Kasumi-1 (cell line): ENCODE measurements at places on chromosomes 1 and 21.
A peak's percentile ranks its signal among the peaks of the same experiment; 100 is the strongest.

- DNase-seq = no peak
These were observed 89.2 kb upstream of the POU3F1 start for GRCh38 chr1:38135625-38136414.

DNA sequence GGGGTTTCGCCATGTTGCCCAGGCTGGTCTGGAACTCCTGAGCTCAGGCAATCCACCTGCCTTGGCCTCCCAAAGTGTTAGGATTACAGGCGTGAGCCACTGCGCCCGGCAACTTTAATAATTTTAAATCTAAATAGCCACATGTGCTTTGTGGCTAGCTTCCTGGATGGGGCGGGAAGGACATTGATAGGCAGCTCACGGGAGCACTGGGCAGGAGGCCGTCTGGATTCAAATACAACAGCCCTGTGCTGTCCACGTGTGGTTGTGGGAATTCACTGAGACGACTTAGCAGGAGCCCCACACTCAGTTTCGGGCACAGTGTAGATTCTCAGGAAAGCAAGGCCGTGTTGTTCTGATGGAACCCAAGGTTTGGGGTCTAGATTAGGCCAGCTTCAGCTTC, 177.1 kb downstream of the ETS2 start:
- DNase-seq = no peak

- DNase-seq = peak; percentile 93
These were observed 21.9 kb upstream of the IVNS1ABP start for GRCh38 chr1:185338719-185339622.

DNA sequence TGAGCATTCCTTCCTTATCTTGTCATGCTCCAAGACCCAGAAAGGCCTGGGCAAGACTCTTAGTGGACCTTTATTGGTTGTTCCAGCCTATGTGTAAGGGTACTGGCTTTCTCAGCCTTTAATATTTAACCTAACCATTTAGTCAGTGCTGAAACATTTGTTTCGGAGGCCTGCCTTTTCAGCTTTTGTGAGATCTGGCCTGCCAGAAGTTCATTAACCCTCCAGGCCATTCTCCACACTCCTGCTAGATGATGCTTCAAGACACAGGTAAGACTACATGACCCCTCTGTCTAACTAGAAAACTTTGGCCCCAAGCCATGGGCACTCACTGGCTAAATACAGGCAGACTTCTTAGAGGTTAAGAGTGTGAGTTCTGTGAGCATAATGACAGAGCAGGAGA, 138.4 kb upstream of the ZP4 start:
- DNase-seq = no peak

- no peak for DNase-seq
These were observed 41.5 kb downstream of the NCAM2 start for GRCh38 chr21:21039624-21040170.

DNA sequence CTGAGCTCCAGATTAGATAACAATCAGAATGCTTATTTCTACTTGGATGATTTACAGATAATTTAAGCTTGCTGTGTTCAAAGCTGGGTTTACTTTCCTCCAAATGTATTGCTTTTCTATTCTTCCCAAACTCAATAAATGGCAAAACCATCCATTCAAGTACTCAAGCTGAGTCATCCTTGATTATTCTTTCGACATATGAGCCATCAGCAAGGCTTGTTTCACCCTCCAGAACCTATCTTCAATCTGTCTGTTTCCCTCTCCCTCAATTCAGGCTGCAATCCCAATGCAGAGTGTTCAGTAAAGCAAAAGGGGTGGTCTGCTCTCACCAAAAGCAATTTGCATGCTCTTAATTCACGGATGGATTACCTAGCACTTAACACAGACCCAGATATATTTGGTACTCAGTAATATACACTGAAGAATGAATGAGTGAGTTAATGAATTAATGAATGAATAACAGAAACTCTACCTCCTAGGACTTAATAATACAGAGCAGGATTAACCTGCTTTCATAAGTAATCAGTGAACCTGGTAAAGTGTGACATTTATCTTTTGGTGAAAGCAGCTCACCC, 41.9 kb downstream of the DDR2 start:
- DNase-seq = no peak

GRCh38 chr1:68197891-68198290, 34.4 kb downstream of the WLS start:
- no peak for DNase-seq

DNA sequence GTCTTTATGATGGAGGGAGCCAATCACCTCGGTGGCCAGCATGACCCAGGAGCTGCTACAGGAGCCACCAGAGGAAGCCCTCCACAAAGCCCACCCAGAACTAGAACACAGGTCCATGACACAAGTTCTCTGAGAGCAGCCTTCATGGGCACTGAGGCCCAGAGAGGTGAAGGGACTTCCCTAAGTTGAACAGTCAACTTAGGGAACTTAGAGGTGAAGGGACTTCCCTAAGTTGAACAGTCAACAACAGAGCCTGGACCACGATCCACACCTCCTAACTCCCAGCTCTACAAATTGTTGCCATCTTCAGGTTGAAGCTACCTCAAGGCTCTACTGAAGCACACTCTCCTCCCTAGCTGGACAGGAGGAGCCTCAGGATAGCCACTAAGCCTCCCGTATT, 132.7 kb downstream of the CCDC185 start:
- no peak for DNase-seq

- DNase-seq = no peak
These were observed 55.8 kb upstream of the LDLRAP1 start for GRCh38 chr1:25487628-25488027.

GRCh38 chr21:44566403-44566802, 7.1 kb upstream of the KRTAP10-4 start:
- DNase-seq = peak; percentile 45

DNA sequence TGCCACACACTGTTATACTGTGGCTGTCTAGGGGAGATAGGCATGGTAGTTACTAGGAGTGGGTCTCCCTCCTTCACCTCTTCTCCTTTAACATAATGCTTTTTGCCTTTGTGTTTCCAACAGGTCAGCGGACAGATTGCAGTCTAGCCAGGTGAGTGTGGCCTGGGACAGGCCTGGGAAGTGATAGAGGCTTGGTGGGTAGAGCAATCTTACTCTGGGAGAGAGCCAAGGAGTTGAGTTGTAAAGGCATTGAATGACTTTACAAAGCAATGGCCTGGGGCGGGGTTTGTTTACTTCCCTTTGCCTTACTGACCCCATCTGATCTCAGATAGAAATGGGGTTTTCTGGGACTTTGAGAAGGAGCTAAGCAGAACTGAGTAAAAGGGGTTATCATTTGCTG, 51.0 kb upstream of the IKBKE start:
- DNase-seq = no peak

GRCh38 chr1:147919896-147920295, 8.3 kb upstream of the GPR89B start:
- no peak for DNase-seq

DNA sequence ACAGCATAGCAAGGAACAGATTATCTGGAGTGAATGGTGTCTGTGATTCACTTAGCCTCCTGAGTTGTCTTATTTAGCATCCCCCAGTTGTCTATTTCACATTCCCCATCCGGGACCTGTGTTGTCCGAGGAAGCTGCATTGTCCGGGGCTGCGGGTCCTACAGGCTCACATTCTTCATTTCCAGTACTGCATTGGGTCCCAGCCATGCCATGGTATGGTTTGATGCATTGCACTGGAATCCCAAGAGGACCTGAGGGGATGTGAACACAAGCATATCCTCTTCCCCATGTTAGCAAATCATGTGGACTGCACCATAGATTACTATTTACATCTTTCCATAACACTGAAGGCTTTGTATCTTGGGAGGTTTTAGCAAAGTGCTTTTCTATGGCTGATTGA, 48.2 kb upstream of the PRELP start:
- no peak for DNase-seq

DNA sequence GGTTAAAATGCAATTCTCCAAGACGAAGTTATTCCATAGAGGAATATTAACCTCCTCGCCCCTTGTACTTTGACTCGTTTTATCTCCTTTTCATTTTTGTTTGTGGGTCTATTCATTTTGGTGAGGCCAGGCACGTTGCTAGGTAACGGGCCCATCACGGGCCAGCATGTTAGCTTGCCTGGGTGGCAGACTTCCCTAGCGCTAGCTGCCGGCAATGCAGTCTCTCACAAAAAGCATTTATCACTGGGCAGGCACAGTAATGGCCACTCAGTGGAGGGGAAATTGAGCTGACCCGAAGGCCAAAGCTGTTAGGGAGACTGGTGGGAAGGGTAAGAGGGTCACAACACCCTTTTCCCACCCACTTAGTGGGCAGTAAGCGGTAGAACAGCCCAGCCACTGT, 234.4 kb upstream of the FOXD3 start:
- no peak for DNase-seq

GRCh38 chr1:220717800-220718640, 27.9 kb downstream of the C1orf115 start:
- no peak for DNase-seq

GRCh38 chr1:76508871-76509270, 358.4 kb upstream of the ST6GALNAC5 start:
- no peak for DNase-seq

GRCh38 chr1:235995511-235995910, 69.4 kb downstream of the NID1 start:
- no peak for DNase-seq

GRCh38 chr1:2330519-2331199, 60.7 kb downstream of the MORN1 start:
- DNase-seq = no peak

DNA sequence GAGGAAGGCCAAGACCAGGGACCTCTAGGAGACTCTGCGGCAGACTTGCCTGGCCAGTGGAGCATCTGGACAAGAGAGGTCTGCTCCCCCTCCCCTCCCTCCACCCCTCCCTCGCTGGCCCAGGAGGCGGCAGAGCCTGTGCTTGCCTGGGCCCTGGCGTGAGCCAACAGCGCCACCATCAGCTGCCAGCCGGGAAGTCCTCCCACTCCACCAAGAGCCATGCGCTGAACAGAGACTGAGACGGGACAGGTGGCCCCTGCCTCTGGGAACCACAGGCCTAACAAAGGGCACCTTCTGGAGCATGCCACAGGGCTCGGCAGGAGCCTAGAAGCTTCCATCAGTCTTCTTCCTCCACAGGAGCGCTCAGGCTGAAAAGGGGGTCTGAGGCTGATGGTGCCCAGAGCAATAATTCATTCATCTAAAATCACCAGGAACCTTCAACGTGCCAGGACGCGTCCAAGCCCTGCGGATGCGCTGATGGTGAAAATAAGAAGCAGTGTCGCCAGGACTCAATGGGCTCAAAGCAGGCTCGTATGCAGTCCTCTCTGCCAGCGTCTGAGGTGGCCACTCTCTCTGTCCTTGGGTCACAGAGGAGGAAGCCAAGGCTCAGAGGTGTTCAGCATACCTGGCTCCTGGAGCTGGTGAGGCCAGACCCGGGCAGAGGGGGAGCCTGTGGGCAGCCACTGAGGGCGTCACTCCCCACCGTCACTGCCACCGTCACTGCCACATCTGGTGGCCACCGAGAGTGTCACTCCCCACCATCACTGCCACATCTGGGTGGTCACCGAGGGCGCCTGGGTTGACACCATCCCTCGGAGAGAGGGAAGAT, 161.2 kb downstream of the NPHP4 start:
- no peak for DNase-seq

DNA sequence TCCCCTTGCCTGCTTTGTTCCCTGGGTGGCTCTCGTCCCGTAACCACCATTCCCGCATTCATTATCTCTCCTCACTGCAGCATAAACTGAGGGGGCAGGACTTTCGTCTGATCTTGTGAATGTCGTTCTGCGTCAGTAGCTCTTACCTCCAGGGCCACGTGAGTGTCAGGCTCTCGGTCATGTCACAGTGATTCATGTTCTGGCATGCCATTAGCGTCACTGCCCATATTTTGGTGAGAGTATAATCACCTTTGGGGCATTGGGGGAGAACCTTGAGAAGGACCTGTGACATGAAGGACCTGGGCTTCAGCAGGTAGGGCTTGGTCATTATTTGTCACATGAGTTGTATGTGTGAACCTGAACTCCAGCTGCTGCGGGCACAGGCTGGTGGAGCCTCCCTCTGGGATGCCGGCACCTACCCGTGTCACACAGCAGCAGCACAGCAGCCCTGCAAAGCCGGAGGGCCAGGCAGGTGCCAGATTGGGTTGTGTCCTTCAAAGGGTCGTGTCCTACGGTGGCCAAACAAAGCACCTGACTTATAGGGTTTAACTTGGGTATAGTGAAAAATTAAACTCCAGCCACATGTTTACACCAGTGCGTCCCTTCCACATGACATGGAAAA, 68.5 kb downstream of the BACE2 start:
- no peak for DNase-seq

DNA sequence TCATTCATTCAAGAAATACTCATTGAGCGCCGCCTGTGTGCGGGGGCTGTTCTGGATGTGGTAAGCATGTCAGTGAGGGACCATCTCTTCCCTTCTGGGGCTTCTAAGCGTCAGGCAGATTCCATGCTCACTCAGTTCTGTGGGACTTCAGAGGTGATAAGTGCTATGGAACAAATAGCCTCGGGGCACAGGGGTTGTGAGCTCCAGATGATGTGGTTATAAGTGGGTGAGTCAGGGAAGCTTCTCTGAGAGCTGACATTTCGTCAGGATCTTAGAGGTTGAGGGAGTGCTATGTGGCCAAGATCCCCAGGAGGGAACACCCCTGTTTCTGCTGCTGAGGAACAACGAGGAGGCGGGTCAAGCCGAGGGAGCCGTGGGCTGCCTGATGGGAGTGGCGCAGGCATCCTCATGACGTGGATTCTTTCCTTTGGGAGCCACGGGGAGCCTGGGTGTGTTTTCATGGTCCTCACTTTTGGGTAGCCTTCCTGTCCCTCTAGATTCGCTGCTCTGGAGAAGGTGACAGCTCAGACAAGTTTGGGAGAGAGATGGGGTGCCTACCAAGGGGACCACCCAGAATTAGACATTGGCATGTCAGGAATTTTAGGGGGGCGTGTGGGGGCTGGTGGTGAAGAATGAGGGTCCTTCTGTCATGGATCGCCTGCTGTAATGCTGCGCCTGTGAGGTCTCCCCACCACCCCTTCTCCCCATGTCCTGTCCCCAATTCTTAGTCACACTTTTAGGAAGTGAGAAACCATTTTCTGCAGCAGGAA, 38.5 kb downstream of the HUNK start:
- DNase-seq = no peak

- no peak for DNase-seq
These were observed 77.5 kb upstream of the L1TD1 start for GRCh38 chr1:62117018-62117750.

DNA sequence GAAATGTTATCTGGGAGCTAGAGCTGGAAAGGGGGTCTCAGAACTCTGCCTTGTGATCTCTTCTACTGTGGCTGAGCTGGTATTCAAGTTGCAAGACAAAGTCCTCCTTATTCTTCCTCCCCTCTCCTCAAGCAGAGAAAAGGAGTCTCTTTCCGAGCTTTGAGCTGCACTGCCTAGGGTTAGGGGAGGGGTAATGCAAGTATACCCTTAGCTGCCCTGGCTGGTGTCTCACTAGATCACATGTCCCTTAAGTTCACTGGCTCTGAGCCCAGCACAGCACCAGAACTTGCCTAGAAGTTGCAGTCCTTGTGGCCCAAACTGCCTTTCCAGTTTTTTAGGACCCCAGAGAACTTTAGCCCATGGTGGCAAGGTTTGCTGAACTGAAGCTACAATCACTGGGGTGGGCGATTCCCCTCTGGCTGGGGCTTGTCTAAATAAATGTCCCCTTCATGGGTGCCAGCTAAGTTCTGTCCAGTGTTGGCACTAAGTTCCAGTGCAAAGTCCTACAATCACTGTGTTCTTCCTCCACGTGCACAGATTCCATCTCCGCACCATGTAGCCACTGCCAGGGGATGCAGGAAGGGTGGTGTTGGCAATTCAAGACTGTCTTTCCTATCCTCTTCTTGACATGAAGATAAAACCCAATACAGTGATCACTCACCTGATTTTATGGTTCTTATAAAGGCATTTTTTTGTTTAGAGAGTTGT, 22.7 kb upstream of the CHIA start:
- DNase-seq = no peak

- DNase-seq = no peak
These were observed 15.8 kb downstream of the MYOM3 start for GRCh38 chr1:24096009-24096738.

- DNase-seq = peak; percentile 73
These were observed 2.5 kb downstream of the TGFBR3 start for GRCh38 chr1:91883470-91883869.
